ENCODE measurements at places on chromosomes 12 and 14.

- no peak for DNase-seq
These were observed 146.1 kb downstream of the SSPN start for GRCh38 chr12:26341491-26341890.

- DNase-seq: no peak
These were observed 4.3 kb downstream of the PRKAB1 start for GRCh38 chr12:119672194-119672593.

DNA sequence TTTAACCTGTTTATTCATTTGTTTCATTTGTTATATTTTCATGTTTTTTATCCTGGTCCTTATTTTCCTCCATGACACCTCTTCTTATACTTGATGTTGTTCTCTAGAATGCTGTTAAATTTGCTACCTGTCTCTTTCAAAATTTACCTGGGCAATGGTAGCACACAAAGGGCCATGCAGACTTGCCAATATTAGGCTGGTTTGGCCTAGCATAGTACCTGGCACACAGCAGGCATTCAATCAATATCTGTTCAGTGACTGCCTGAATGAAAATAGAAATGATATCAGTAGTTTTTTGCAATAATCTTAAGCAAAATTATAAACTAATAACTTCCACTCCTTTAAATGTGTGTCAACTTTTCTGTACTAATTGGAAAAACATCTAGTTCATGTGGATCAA, 325.1 kb downstream of the APAF1 start:
- no peak for DNase-seq

- no peak for DNase-seq
These were observed 1.3 kb downstream of the CLEC1A start for GRCh38 chr12:10097521-10097920.

DNA sequence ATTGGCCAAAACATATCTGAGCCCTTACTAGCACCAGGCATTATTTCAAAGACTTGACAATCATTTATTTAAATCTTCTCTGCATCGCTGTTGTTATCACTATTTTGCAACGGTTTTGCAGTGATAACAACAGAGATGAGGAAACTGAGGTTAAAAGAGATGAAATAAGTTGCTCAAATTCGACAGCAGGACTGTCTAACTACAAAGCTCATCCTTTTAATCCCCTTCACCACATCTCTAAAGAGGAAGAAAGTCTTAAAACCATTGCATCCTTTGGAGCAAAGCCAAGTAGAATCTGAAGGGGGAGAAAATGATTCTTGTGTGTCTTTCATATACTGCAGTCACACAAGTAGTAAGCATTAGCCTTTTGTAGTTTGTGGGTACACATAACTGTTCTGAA, 14.8 kb upstream of the ETNK1 start:
- DNase-seq: peak; percentile 8

DNA sequence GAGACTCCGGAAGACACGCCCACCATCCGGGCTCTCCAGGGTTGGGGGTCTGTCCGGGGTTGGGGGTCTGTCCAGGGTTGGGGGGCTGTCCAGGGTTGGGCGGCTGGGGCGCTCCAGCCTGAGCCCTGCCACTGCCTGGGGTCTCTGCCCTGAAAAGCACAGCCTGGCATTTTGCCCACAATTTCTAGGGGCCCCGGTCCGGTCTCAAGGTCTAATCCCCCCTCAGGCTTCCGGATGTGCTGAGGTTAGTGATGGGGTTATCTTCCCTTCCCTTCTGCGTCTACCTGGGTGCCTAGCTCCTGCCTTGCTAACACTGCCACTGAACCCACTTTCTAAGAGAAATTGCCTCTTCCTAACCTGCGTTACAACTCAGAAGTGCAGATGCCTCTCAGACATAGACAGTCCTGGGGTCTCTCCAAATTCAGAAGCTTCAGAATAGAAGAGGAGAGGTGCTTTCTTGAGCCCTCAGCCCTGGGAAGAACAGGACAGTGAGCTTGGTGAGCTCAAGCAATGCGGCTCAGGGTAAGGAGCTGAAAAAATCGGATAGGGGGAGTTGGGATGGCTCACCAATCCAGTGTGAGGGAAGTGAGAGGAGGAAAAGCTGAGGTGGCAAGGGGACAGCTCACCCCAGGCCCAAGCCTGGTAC, 5.7 kb downstream of the LHX5 start:
- no peak for DNase-seq

All from OCI-M1 (cell line).